ENCODE measurements at places on chromosomes 3 and 15.

DNA sequence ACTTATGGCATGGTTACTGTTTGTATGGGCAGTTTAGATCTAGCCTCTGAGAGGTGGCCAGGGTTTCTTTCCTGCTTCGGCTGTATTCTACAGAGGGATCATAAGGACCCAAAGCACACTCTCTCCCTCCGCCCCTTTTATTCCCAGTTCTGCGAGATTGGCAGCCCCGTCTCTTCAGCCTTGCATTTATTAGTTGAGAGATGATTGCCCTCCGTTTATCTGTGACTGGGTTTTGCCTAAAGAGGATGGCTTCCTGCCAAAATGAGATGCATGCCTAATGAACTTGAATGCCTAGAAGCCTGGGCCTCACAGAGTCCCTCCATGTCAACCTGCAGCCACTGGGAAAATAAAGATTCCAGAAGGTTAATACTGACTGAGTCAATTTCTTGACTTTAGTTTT is 97.1 kb upstream of the CHL1 start:
- no peak for DNase-seq

DNA sequence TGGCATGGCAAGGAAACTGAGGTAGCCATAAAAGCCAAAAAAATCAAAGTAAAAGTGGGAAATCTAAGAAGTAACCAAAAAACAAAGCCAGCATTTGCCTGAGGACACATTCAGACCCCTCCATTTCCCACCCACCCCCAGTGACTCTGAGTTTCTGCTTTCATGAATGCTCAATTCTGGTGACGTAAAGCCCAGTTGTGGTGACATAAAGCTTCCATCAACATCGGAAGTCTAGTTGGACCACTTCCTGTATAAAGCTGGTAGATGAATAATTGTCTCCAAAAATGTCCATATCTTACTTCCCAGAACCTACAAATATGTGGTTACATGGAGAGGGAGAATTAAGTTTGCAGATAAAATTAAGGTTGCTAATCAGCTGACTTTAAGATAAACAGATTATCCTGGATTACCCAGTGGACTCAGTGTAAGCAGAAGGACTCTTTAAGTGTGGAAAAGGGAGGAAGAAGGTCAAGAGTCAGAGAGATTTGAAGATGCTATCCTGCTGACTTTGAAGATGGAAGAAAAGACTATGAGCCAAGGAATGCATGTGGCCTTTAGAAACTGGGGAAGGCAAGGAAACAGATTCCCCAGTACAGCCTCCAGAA is 62.0 kb upstream of the ST3GAL6 start:
- no peak for DNase-seq

GRCh38 chr3:125367403-125368230 is 7.5 kb downstream of the ZNF148 start:
- DNase-seq: no peak

DNA sequence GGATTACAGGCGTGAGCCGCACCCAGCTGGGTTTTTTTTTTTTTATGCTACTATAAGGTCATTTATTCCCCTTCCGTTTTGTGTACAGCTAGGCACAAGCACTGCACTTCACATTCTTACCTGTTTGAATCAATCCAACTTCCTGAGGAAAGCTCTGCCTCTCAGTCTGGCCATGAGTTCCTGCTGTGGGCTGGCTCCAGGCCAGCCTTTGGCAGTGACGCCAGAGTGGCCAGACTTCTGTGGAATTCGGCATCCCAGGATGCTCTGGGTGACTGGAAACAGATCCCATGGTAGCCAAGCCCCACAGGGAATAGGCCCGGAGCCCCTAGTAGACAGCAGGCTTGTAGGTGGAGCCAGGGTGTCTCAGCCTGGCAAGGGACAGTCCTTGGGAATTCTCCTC is 21.5 kb upstream of the TIMP4 start:
- DNase-seq: no peak

- no peak for DNase-seq
These were observed 48.6 kb downstream of the WDR72 start for GRCh38 chr15:53710906-53711305.

DNA sequence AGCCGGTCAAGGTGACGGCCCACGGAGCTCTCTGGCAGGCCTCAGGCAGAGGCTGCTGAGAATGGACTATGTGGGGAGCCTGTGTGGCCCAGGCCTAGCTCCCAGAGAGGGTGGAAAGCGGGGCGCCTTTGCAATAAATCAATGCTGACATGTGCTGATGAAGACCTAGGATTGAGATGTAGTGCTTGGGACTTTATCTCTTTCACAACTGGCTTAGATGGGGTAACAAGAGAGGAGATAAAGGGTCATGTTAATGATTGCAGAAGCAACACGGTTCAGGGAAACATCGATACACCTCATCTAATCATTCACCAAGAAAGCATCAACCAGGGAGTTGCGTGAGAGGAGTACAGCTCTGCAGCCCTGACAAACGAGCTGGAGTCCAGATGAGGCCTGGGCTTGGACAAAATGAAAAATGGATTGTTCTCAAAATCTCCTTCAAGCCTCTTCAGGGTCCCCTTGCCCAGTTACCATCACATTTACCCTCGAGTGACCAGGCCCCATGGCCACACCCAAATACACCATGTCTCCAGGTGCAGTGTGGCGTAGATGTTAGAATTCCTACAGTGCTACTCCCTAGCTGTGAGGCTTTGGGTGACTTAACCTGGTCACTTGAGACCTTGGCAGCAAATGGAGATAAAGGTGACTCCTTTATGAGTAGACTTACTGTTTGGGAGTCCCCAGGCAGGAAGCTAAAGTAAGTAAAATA is 146.4 kb upstream of the LIPC start:
- peak; percentile 78 for DNase-seq

DNA sequence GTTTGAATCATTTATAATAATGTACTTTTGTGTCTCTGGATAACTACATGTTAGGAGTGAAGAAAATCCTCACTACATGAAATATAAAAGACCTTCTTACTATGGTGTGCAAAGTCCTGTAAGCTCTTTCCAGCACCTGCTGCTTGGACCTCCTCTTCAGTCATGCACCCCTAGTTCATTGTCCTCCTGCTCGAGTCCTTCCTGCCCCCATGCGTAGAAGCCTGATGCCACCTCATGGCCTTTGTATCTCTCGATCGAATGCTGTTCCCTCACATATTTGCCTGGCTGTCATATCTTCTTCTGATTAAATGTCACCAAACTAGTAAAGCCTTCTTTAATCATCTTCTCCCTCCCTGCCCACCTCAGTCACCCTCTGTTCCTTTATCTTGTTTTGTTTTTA is 49.9 kb upstream of the SUCLG2 start:
- no peak for DNase-seq

Measured in esophagus muscularis mucosa (tissue), 4 donors.